ENCODE measurements at places on chromosomes 2 and 18.

DNA sequence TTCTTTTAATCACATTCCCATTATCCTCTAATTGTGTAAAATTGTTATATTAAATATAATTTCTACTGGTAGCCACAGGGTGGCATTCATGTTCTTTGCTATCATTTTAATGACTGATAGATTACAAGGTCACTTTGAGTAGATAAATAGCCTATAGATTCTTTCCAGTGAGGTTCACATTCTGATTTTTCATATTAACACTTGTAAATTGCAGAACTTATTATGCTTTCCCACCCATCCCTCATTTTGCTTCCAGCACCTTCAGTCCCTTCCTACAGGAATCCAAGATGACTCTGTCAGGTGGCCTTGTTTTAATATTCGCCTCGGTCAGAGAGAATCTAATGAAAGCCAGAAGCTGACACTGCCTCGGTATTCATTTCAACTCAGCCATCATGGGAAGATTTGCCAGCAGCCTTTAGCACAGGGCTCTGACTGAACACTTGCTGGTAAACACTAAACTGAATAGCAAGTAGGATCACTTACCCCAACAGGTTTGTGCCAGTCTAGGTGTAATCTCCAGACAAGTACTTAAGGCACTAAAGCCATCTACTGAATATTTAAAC, 101.2 kb upstream of the FSHR start:
- DNase-seq: no peak

DNA sequence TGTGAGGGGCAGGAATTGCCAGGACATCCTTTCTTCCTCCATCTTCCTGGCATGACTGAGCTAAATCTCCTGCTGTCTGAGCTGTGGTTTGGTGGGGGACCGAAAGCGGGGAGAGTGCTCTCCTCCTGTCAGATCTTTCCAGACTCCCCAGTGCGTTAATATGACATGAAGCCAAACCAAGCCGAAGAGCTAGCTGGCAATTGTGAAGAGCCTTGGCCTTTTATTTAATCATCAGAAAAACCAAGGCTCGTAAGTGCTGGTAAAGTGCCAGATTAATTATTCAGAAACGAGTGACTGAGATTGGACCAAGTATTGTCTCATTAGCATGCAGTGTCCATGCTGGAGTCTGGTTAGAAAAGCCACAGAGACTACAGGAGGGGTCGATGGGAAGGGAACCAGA, 14.5 kb upstream of the LRPPRC start:
- DNase-seq: no peak

DNA sequence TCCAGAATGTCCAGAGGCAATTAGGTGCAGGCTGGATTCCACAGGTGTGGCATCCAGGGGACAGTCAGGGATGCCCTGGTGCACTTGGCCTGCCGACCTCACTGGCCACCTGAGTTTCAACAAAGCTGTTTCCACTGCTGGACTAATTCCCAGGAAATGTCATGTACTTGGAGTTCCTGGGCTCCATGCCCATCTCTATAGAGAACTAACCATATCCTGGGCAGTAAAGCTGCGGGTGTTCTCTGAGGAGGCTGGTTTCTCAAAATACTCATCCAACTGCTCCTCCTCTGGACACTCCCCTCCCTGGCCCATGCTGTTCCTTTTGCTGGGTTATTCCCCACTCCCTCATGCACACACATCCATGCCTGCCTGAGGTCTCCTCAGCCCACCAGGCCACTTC, 161.9 kb upstream of the SKOR2 start:
- no peak for DNase-seq

GRCh38 chr2:151553-152334, 105.4 kb upstream of the FAM110C start:
- no peak for DNase-seq

DNA sequence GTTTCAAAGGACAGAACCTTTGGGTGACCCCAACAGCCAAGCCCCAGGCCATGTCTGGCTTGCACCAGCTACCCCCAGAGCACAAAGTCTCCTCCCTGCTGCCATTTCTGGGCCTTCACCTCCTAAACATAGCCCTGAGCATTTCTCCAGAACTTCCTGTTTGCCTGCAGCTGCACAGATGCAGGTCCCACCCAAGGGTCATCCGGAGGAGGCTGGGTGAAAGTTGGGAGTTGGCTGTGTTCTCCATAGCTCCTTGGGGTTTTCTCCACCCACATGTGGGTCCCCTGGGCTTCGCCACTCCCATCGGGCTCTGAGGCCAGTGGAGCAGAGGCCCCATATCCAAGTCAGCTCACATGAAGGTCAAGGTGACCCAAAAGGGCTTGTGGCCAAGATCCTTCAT, 4.3 kb downstream of the TNP1 start:
- no peak for DNase-seq

DNA sequence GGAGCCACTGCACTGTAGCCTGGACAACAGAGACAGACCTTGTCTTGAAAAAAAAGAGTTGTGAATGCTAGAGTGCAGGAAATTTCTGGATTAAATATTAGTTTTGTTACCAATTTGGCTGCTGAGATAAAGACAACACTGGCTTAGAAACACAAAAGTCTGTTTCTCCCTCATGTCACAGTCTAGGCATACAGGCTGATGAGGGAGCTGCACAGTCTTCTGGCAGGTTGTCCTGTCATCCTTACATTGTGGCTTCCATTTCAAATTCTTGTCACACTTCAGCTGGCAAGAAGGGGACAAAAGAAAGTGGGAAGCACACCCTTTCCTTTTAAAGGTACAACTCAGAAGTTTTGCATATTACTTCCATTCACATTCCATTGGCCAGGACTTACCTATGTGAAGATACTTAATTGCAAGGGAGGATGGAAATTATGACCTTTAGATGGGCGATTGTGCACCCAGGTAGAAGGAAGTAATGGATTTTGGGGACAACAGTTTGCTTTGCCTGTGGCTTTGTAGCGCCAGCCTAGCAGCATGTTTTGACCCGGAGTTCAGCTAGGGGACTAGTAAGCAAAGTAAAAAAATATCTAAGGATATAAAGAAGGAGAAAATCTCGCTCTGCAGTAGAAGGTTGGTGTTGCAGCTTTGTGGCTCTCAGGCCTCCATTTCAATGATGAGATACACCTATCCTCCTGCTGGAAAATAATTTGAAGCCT, 55.9 kb downstream of the SPATS2L start:
- DNase-seq: no peak

DNA sequence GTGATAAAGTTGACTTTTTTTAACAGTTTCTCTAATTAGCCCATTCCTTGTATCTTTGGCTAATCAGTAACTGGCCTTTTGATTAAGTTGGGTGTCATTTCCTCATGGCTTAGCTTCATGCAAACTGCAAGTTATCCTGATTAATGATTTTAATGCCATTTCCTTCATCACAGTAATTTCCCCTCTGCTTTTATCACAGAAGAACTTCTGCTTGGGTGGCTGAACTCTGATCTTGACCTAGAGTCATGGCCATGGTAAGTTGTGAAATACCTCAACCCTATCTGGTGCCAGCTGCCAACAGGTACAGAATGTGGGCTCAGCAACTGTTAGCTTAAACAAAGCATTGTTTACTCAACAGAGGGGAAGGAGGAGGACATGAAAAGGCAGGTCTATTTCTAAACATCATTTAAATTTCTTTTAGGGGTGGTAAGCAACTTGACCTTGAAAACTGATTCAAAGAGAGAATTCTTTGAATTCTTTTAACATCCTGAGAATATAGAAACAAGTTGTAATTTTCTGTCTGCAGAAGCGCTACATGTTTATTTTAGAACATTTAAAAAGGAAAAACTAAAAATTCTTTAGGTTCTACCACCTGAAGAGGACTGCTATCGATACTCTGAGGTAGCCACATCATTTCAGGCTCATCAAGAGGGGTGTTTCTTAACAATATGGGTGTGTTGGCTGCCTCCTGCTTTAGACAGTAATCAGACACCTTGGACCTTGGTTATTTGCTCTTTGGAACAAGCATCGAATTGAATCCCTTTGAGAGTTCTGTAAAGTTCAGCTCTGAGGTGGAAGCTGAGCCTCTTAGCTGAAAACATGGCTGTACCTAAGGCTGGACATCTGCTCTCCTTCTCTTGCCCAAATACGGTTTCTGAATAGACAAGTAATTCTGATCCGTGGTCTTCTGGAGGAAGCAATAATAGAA, 39.7 kb downstream of the ANXA4 start:
- no peak for DNase-seq
